Stimulated activated CD4-positive, alpha-beta T cell treated with anti-CD3 and anti-CD28 coated beads, TNF-alpha, amount 100 ng/mL, for 4 hours (primary cell): ENCODE measurements at places on chromosomes 11 and 22.

GRCh38 chr11:132248580-132248979 lies 878.2 kb downstream of the NTM start:
- no peak for DNase-seq

DNA sequence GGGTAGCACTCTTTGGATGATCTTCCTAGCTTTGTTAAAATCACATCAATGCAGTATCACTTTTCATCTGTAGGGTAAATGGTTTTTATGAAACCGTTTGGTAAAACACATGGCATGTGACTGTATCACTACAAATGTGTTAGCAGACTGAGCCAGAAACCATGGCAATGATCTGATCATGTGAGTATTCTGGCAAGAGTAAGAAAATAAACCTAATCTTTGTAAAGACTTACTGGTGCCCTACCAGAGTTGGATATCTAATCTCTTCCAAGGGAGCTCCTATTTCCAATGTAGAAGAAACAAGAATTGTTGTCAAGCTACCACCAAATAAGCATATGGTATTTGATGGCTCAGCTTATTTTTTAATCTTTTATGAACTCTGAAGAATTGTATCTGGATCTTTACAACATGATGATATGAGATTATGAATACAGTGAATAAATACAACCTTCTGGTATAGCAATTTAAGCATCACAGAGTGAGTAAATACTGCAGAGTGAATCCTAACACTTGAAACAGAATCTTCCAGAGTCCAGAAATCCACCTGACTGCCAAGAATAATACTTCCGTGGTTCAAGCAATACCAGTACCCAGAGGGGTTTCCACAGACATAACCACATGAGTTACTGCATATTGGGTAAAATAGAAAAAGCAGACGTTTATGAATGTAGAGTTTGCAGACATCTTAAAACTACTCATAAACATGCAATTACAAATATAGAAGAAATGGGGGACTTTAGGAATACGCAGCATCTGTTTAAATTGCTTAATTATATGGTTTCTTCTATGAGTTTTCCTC lies 238.8 kb downstream of the TTC28 start:
- no peak for DNase-seq

DNA sequence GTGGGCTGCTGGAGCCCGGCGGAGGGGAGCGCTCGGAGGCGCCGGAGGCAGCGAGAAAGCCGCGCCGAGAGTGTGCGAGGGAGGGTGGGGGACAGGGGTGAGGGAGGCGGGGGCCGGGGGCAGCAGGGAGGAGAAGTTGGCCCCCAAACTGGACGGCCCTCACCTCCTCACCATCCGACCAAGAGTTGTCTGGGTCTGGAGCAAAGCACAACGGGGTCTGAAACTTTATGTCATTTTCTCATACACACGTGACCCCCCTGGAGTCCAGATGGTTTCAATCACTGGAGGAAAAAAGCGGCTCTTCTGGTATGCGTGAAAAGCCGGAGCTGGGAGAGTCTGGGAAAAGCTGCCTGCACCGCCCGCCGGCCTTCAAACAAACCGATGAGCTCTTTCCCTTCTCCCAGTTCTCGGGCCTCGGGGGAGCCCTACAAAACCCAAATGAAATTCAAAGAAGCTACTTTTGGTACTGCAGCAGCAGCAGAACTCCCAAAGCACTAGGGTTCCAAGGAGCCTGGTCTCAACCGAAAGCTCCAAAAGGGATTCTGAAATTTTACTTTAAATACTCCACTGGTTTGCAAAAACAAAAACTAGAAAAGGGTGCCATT lies 39.7 kb upstream of the AKIP1 start:
- no peak for DNase-seq

DNA sequence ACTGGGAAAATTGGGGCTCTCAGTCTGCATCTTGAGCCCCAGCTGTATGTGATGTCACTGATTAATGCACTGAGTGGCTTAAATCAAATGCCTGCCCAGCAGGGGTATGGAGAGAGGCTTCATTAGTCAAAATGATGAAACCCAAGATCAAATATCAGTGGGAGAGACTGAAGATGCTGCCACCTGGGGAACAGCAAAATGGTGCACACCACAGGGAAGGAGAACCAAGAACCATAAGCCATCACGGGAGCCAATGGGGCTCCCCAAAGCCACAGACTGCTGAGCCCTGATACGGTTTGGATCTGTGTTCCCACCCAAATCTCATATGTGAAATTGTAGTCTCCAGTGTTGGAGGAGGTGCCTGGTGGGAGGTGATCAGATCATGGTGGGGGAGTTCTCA lies 85.6 kb downstream of the CTTN start:
- no peak for DNase-seq

GRCh38 chr11:83172551-83172950 lies 15.6 kb downstream of the PCF11 start:
- DNase-seq, result no peak

GRCh38 chr11:22432291-22433093 lies 94.3 kb downstream of the SLC17A6 start:
- DNase-seq, result no peak

- DNase-seq, result no peak
These were observed 320.3 kb downstream of the BUD13 start for GRCh38 chr11:116452461-116452860.

GRCh38 chr11:115920092-115920461 lies 415.9 kb upstream of the CADM1 start:
- DNase-seq, result no peak

GRCh38 chr22:29755889-29756288 lies 10.9 kb downstream of the ZMAT5 start:
- DNase-seq, result no peak

DNA sequence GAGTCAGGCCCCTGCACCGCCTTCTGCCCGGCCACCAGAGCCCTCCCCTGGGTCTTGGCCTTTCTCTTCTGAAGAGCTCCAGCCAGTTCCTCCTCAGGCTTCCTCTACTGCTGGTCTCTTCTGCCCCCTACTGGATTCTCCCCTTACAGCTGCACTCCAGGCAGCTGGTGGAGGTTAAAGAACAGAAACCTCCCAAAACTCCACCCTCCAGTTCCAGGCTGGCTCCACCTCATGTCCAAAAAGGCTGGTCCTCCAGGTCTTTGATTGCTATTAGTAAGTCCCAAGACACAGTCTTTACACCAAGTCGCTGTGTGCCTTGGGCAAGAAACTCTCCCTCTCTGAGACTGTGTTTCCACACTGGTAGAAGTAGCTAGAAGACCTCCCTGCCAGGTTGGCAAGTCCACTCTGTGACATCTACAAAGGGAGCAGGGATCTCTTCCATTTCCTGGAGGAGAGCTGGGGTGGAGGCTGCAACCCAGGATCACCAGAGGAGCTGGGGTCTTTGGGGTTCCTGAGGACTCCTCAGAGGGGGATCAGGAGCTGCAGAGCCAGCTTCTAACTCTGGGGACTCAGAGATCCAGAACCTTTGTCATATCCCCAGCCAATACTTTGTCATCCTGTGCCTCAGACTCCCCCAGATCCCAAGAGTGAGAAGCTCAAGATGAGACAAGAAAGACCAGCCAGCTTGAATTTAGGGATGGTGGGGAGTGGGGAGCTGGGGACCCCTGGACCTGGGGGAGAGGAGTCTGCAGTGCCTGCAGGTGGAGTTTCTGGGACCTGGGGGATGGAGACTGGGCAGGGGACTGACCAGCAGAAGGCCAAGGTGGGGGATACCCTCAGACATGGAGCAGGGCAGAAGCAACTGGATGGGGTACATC lies 3.4 kb upstream of the IGLL5 start:
- no peak for DNase-seq

DNA sequence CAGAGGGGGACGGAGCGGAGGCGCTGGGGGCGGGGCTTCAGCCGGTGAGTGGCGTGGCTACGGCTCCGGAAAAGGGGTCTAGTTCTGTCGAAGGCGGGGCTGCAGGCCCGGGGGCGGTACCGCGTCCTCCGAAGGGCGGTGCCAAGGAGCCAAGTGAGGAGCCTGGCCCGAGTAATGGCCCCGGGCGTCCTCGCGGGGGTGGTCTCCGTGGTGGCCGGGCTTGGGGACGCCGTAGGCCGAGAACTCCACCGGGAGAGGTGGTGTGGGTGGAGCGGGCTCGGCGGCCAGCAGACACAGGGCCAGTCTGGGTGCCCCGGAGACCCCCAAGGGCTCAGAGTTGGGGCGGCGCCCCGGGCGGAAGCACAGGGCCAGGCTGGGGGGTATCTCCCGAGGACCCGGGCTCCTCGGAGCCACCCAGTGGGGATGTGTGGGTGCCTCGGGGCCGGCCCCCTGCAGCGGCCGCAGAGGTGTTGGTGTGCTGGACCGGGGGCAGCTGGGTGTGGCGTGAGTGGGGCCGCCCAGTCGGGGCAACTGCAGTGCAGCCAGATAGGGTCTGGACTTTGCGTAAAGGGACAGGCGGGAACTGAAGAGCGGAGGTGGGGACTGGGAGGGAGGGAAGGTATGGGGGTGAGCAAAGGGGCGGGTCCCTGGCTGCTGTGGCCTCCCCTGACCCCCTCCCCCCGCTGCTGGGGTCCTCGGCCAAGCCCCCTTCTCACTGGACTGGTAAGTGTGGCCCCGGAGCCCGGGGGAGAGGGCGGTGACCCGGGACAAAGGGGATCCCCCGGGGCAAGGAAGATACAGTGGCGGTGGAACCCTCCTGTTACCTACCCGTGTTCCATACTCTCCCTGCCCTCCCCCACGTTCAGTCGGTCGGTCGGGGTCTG lies 838 bp downstream of the FKBP2 start:
- DNase-seq, result no peak

GRCh38 chr11:15695096-15695721 lies 580.5 kb downstream of the INSC start:
- no peak for DNase-seq

DNA sequence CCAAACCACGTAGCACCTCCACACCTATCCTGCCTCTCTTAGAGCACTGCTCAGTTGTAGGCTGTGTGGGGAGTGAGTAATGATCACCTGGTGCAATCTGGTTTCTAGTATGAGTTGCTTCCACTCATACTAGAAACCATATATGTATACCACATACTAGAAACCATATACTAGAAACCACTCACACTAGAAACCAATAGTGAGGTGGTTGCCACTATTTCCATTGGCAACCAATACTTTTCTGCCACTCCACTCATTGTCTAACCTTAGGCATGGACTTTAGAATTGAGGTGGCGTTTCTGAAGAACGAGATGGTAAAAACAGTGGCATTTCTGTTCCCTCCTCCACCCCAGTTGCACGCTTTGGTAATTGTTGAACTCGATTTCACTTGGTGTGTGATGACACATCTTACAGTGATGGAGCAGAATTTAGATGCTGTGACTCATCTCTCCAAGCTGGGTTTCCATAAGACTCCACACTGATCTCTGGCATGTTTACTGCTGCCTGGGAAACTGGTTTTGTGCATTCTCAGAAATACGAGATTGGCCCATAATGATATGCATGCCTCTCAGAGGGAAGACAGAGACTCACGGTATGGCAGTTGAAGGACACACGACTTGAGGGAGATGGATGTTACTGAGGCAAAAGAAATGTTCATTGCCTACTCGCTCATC lies 82.9 kb downstream of the KIRREL3 start:
- no peak for DNase-seq

DNA sequence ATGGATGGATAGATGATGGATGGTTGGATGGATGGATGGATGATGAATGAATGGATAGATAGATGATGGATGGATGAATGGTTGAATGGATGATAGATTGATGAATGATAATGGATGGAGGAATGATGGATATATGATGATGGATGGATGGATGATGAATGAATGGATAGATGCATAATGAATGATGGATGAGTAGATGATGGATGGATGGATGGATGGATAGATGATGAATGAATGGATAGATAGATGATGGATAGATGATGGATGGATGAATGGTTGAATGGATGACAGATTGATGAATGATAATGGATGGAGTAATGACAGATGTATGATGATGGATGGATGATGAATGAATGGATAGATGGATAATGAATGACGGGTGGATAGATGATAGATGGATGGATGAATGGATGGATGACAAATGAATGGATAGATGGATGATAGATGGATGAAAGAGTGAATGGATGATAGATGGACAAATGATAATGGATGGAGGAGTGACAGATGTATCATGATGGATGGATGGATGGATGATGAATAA lies 1466.5 kb downstream of the BRD1 start:
- DNase-seq, result no peak

GRCh38 chr11:104394508-104394907 lies 230.6 kb upstream of the PDGFD start:
- DNase-seq, result no peak

GRCh38 chr22:29650370-29650769 lies 46.9 kb downstream of the NF2 start:
- DNase-seq, result no peak
